ENCODE measurements at places on chromosomes 2 and 18. TPM values are rescaled to one million over a fixed set of nuclear protein-coding genes. Genes with fewer than 3 reads are reported as not detected.

SERPINB5 gene
- not detected for total RNA-seq

ALKAL2 gene
- not detected for total RNA-seq

C1QL2 gene
- not detected for total RNA-seq

GAL3ST2 gene
- not detected for total RNA-seq

Measured in mammary microvascular endothelial cell (primary cell).